IMR-90 (cell line): ENCODE measurements at places on chromosomes 1 and 21.

GRCh38 chr1:29190718-29191117 is 9.0 kb upstream of the SRSF4 start:
- H3K4me1 ChIP-seq: no peaks in the 10 kb centered on the region; the same call in 1 of the 2 replicates
- no peak overlapping the region for H3K4me3 ChIP-seq
- H3K27me3 ChIP-seq: no peaks in the 10 kb centered on the region
- DNase-seq: no peak

GRCh38 chr1:11691928-11692711 is 610 bp downstream of the DRAXIN start:
- peaks cover 3% of the 10 kb centered on the region; the same call in 1 of the 2 replicates for H3K4me1 ChIP-seq
- no peak for DNase-seq
- no peak overlapping the region for H3K27ac ChIP-seq
- peaks cover 56% of the 10 kb centered on the region for H3K27me3 ChIP-seq
- no peak overlapping the region for H3K4me3 ChIP-seq

- DNase-seq: peak; percentile 17
- no peaks in the 10 kb centered on the region for H3K4me1 ChIP-seq
- H3K4me3 ChIP-seq: no peak overlapping the region
- no peaks in the 10 kb centered on the region for H3K27me3 ChIP-seq
- no peaks in the 10 kb centered on the region for H3K36me3 ChIP-seq
Measured at GRCh38 chr1:110829955-110830553, 42.9 kb upstream of the CD53 start.

DNA sequence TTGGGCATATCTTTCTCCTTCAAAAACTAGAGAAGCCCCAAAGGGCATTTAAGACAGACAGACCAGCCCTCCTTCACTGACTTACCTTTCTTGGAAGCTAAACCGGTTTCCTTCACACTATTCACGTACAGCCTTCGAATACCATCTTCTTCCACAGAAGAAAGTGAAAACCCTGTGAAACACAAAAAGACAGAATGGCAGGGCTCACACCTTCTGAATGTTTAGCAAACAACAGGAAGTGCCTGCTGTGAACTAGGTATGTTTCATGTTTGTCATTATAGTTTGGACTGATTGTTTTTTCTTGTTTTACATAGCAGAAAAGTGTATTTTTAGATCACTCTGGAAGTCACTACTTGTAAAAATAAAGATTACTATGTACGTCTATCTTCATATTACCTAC is 148.6 kb upstream of the KRTAP19-8 start:
- H3K36me3 ChIP-seq: no peaks in the 10 kb centered on the region
- no peak overlapping the region for H3K4me3 ChIP-seq
- H3K27ac ChIP-seq: no peak overlapping the region
- no peaks in the 10 kb centered on the region for H3K27me3 ChIP-seq
- H3K4me1 ChIP-seq: no peaks in the 10 kb centered on the region
- DNase-seq: no peak

DNA sequence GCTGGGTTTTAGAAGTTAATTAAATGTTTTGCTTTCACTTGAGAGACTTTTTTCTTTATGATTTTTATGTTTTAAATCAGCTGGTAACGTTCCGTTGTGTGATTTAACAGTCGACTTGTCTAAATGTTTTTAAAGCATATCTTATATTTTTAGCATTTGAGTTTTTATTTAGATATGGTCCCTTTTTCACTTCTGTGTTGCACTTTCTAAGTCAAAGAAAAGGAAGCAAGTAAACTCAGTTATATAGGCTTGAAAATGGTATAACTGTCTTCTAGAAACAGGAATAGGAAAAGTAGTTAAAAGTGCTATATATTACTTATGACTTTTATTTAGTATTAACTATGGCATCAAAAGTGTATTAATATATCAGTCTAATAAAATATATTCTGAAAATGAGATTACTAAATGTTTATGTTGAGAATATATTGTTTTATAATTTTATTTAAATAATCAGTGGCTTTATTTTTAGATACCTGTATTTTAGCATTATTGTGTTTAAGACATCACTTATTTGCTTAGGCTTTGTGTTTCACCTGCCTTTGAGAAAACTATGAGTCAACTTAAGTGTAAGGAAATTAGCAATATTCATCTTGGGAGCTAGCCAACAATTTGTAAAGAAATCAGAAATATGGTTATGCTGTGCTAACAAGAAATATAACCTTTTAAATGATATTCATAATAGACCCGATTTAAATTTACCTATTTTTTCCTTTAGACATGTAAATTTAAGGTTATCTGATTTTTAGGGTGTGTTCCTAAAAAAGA is 60.5 kb downstream of the RABGAP1L start:
- no peaks in the 10 kb centered on the region for H3K27me3 ChIP-seq
- no peaks in the 10 kb centered on the region for H3K36me3 ChIP-seq
- no peak overlapping the region for H3K4me3 ChIP-seq
- no peak for DNase-seq

- no peaks in the 10 kb centered on the region; the same call in 1 of the 2 replicates for H3K27me3 ChIP-seq
- H3K27ac ChIP-seq: peak overlapping the region; percentile 97; the same call in 1 of the 2 replicates
- no peak overlapping the region for H3K4me3 ChIP-seq
- peaks cover 10% of the 10 kb centered on the region for H3K4me1 ChIP-seq
Measured at GRCh38 chr1:14841456-14841855, 243.0 kb downstream of the KAZN start.

- H3K27ac ChIP-seq: peak overlapping the region; percentile 24; the same call in 1 of the 2 replicates
- no peaks in the 10 kb centered on the region for H3K27me3 ChIP-seq
- no peaks in the 10 kb centered on the region for H3K36me3 ChIP-seq
- H3K4me1 ChIP-seq: peaks cover 8% of the 10 kb centered on the region
- peak; percentile 96 for DNase-seq
Measured at GRCh38 chr21:35257413-35257812, 208.3 kb upstream of the RUNX1 start.

GRCh38 chr1:174550296-174550695 is 102.5 kb downstream of the GPR52 start:
- H3K27ac ChIP-seq: no peak overlapping the region
- H3K4me3 ChIP-seq: no peak overlapping the region
- H3K36me3 ChIP-seq: no peaks in the 10 kb centered on the region
- no peaks in the 10 kb centered on the region for H3K4me1 ChIP-seq
- DNase-seq: peak; percentile 8

DNA sequence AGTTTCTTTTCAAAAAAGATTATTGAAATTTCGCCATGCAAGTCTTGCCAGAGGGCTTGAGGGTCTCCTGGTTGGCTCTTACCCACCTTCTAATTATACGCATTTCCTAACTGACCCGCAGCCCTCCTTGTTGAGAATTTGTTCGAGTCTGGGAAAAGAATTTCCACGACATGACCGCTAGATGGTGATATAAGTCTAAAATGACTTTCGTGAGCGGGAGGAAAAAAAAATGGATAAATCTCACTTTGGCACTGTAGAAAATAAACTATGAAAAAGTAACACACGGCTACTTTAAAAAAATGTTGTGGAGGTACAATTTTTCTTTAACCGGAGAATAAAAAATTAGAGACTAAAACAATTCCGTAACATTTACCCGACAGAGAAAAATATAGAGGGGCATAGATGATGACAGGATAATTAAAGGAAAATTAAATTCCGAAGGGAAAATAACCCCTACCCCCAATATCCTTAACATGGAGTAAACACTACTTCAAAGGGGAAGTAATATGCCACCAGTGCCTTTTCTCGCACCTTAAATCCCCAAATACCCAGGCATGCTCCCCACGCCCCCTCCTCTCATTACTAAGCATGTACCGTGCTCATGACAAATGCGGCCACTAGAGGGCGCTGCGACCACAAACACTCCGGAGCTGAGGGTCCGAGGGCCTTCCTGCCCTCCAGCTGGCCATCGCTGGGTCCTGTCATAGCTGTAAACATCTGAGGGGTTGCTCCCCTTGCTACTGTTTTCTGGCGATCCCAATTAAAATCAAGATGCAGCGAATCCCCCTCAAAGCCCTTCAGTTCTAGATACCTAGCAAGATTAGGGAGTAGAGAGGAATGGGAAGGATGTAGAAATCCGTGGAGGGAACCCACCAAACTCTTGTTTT is 266.9 kb downstream of the ASTN1 start:
- peak; percentile 61 for DNase-seq
- H3K4me3 ChIP-seq: no peak overlapping the region
- H3K36me3 ChIP-seq: no peaks in the 10 kb centered on the region
- H3K27ac ChIP-seq: no peak overlapping the region
- no peaks in the 10 kb centered on the region for H3K4me1 ChIP-seq
- no peaks in the 10 kb centered on the region for H3K27me3 ChIP-seq

DNA sequence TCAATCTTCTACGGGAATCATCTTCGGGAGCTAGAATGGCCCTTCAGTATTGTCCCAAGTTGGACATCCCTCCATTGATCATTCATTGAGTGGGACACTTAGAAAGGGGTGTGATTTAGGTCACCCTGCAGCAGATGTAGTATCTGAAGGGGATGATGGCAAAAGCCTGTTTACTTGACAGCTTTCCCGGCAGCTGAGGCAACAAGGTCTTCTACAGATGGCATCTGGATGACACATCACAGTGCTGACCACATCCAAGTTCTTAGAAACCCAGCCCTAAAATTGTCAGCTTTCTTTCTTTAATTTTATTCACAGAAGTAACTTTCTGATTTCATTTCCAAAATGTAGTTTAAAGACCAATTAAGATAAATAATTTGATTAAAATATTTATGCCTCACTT is 150.3 kb downstream of the AMY1C start:
- no peak overlapping the region for H3K27ac ChIP-seq
- H3K27me3 ChIP-seq: no peaks in the 10 kb centered on the region
- H3K36me3 ChIP-seq: no peaks in the 10 kb centered on the region
- no peak overlapping the region for H3K4me3 ChIP-seq
- DNase-seq: no peak

DNA sequence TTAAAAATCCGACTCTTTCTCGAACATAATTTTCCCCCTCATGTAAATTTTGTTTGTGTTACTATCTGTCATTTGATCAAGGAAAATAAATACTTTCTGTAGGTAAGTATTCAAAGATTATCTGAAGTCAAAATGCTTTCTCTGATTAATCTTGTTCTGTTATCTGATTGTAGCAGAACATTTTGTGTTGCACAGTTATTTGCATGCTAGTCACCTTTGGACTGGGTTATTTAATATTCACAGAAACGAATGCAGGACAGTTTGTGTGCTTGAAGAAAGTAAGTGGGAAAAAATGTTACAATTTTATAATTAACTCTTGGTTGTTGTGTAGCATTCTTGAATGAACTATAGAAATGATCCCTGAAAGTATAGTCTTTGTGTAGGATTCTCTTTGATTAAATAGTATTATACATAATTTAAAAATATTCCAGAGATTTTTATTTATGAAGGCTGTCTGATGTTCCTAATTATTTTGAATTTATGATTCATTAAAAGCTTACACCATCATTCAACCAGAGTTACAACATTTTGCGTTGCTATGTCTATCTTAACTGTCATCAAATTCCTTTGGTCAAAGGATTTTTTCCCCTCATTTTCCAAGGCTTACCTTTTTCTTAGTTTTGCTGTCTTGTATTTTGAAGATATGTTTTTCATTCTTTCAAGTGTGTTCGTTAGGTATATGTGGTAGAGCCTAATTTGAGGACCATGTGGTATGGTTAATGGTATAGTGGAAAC is 176.6 kb downstream of the GIPC2 start:
- H3K4me1 ChIP-seq: peaks cover 5% of the 10 kb centered on the region
- H3K4me3 ChIP-seq: no peak overlapping the region
- H3K27me3 ChIP-seq: no peaks in the 10 kb centered on the region
- no peak for DNase-seq

DNA sequence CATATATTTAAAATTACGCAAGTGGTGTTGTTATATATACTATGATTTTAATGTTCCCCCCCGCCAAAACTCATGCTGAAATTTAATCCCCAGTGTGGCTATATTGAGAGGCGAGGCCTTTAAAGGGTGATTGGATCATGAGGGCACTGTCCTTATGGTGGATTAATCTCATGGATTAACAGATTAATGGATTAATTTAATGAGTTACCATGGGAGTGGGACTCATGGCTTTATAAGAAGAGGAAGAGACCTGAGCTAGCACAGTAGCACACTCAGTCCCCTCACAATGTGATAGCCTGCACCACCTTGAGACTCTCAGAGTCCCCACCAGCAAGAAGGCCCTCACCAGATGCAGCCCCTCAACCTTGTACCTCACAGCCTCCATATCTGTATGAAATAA is 34.8 kb downstream of the C1orf198 start:
- no peaks in the 10 kb centered on the region for H3K27me3 ChIP-seq
- peaks cover 14% of the 10 kb centered on the region for H3K36me3 ChIP-seq
- H3K4me1 ChIP-seq: no peaks in the 10 kb centered on the region
- DNase-seq: no peak
- no peak overlapping the region for H3K4me3 ChIP-seq

GRCh38 chr1:218517459-218517858 is 172.3 kb downstream of the TGFB2 start:
- no peaks in the 10 kb centered on the region for H3K27me3 ChIP-seq
- no peaks in the 10 kb centered on the region for H3K36me3 ChIP-seq
- H3K27ac ChIP-seq: no peak overlapping the region
- no peak for DNase-seq

GRCh38 chr1:40404670-40405462 is 31.3 kb downstream of the SMAP2 start:
- no peak overlapping the region for H3K27ac ChIP-seq
- peak; percentile 79 for DNase-seq
- peaks cover 3% of the 10 kb centered on the region; the same call in 1 of the 2 replicates for H3K36me3 ChIP-seq
- no peak overlapping the region for H3K4me3 ChIP-seq

DNA sequence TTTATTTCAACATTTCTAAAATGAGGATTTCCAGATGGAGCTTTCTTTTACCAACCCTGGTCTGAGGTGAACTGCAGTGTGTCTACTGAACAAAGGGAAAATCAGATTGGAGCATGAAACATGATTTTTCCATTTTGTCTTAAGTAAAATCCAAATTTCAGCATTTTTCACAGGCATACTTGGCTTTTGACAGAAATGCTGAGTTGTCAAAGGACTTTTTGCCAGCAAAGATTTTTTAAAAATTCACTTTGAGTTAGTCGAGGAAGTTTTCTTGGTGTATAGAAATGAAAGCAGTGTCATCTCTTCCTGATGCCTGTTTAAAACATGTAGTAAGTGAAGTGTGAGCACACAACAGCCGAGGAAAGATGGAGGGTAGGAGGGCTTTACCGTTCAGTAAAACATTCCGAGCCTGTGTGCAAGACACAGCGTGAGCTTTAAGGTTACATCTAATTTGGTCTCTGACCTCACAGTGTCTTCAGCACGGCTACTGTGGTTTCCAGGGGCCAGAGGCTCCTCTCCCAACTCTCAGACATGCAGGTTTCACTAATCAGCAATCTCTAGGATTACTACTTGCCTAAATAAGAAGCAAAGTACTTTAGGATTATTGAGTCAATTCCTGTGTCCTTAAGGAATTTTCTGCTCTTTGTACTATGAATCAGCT is 45.9 kb downstream of the SAMD13 start:
- DNase-seq: peak; percentile 36
- H3K27me3 ChIP-seq: no peaks in the 10 kb centered on the region
- peaks cover 9% of the 10 kb centered on the region for H3K4me1 ChIP-seq
